RPMI7951 (cell line): ENCODE measurements at places on chromosomes 5 and 9. TPM values are rescaled to one million over a fixed set of nuclear protein-coding genes. Genes with fewer than 3 reads are reported as not detected.

DNA sequence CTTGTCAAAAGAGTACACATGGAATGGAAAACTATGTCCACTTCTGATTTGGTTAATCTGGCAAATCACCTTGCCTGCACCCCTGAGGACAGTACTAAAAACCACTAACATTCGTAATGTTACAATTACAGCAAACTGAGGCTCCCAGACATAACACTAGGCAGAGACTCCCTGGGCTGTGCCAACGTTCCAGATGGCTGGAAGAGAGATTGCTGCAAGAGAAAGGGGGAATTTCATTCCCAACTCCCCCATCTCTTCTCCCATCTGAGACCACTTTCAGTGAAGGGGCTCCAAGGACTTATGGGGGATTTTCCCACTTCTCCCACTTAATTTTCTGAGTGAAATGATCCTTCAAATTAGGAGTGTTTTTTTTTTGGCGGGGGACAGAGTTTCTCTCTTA lies 11.3 kb downstream of the OR1J1 start:
- no peak for DNase-seq

DNA sequence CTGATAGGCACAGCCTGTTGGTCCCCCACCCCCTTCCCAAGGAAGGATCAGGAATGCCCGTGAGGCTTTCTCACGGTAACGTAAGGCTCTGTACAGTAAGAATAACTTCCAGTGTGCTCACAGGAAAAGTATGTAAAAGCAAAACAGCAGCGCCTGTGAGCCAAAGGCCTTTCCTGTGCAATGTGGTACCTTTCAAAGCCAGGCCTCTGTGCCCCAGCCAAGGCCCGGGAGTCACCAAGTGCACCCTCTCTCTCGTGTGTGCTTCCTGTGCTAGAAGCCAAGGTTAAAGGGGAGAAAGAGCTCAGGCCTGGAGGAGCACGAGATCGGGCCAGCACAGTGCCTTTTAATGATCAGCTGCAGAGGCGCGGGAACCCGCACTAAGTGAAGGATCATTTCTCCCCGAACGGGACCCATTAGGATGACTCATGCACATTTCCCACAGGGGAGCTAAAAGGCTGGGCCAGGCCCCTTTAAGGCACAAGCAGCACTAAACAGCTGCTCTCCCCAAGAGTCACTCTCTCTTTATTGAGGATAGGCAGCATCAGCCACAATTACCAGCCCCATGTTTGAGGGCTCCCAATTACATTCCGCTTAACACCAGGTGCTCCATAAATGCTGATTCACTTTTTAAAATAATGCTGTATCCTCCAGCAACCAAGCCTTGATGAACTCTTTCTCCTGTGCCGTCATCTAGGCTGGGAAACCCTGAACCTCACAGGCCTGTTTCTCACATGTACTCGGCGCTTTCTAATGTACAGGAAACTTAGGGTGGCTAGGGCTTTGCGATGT lies 42.8 kb downstream of the SHB start:
- DNase-seq: peak; percentile 94

DNA sequence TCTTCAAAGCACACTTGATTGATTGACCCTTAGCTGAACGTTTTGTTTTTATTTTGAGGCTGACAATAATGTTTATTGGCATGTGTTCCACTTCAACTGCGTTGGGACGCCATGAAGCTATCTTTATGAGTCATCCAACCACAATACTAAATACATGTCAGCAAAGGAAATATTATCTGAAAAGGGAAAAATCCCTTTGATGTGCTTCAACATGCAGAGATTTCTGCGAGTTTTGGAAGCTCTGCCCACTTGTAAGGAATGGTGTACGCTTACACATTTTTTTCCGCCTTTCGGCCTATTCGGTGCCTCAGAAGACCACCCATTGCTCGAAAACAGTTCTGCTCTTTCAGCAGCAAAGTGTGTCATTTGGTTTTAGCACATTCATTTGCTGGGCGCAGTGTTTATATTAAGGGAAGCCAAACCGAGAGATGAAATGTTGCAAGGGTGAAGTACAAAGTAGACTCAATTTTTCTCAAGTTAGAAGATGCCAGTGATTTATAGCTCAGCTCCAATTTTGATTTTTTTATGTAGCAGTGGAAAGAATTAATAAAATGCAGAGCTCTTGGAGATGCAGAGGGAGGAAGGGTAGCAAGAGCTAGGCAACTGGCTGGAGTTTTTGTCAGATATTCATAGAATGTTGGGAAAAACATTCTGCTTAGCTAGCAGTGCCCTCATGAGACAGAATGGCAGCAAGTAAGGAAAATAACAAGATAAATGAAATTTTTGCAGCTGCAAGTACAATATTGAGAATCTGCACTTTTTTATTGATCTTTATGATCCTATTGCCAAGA lies 68.9 kb downstream of the PRDM6 start:
- DNase-seq: peak; percentile 57

Gene ANKRD34B
- total RNA-seq: not detected in 2 replicates

GRCh38 chr5:42813533-42813932 lies 1.8 kb upstream of the SELENOP start:
- no peak for DNase-seq

DNA sequence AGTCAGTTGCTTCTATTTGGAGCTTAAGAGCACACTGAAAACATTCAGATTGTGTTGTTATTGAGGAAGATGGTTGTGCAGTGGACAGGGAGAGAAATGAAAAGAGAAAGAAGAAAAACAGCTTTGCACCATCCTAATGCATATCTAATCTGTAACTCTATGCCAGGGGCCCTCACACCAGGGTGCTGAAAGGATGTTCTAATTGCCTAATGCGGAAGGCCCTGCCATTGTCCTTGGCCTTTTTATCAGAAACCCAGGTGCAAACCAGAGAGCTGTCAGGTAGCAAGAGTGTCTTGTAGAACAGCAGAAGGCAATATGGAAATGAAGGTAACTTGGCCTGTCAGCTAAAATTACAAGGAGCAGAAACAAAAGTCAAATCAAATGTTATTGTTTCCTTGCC lies 384.5 kb upstream of the PIK3R1 start:
- DNase-seq: no peak

DNA sequence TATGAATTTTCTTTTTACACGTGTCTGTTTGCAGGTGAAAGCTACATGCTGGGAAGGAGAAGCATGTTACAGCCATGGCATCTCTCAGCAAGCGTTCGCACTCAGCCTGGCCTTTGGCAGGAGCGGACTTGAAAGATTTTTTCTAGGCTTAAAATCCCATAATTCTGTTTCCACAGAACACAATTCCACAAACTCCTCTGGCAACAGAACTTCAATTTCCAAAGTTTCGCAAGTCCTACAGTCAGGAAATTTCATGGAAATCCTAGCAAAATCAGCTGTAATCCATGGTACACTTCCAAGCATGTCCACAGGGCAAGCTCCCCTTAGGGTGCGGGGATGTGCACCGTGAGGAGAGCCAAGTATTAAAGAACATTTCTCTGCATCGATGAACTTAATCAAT lies 35.9 kb downstream of the SUB1 start:
- DNase-seq: no peak

Gene EDIL3
- 45.8 and 58.4 TPM in 2 replicates for total RNA-seq

Gene SLC25A46
- total RNA-seq: 55.4 and 60.8 TPM in 2 replicates

DNA sequence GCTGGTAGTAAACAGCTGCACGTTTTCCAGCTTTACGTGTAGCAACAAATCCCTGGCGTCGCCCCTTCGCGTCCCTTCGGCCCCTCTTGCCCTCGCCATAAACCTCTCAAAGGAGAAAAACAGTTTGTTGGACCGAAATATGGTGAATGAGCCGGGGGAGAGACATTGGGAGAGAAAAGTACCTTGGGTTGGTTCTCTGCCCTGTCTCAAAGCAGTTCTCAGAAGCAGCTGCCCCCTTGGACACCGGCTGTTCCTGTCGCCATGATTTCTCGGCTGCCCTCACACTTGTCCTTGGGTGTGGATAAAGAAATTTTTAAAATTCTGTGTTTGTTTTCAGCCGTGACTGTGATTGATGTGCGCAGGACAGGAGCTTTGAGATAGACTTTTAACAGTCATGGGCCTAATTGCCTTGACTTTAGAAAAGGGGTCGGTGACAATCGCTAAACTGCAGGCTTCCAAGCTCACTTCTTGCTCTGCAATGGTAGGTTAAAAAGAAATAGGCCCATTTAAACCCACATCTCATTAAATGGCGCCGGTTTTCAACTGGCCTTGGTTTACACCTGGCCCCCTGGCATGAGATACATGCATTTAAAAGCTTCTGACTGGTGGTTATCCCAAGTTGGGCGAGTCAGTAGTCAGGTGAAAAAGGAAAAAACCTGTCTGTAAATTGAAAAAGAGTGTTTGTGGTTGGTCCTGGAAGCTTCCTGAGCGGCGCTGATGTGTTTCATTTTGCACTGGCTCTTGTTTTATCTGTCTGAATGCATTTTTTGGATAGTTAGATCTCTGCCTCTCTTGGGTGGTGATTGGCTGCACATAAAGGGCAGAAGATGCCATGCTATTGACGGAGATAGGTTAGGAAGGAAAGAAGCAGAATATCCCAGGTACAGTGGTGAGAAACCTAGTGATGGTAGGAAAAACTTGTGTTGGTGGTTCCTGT lies 983 bp downstream of the RCL1 start:
- DNase-seq: no peak

GRCh38 chr5:11224436-11225187 lies 463.6 kb upstream of the DAP start:
- DNase-seq: no peak

Gene PDE8B
- total RNA-seq: not detected in 2 replicates

Gene MAML1
- total RNA-seq: 5.0 and 5.2 TPM in 2 replicates

Gene C9
- total RNA-seq: not detected in 2 replicates
